ENCODE measurements at places on chromosomes 5 and 9.

DNA sequence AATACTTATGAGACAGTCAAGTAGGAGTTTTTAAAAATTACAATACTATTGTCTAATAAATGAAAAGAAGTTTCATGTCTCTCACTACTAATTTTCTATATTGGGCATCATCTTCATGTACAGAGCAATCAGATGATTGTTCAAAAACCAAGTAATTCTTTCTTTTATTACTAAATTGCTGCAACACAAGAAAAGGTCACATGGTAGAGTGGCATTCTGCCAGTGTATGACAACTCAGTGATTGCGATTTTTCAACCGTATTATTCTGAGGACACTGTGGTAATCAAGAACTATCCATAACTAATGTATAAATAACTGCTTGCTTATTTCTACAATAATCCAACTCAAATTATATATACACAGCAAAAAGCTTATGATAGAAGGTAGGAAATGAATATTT, 96.7 kb upstream of the GRHPR start:
- peak; percentile 39 for DNase-seq

DNA sequence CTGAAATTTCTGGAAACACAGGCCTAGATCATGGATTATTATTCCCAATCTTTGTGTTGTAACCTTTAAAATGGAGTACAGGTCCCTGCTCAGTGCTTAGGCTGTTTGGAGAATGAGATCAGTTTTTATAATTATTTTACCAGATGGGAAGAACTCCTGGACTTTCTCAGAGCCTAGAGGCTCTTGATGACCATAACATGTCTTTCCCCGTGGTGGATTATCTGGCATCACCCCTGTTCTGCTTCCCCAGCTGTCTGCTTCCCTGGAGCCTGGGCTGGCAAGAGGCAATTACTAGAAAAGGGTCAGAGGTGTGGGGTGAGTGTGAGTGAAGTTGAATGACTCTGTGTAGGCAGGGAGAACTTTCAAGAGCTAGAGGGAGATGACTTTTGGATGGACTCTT, 143.0 kb downstream of the CARTPT start:
- no peak for DNase-seq

- no peak for DNase-seq
Measured at GRCh38 chr5:67350618-67351201, 154.1 kb upstream of the CD180 start.

GRCh38 chr9:86794391-86795046, 152.8 kb downstream of the GAS1 start:
- no peak for DNase-seq

- DNase-seq = peak; percentile 40
Measured at GRCh38 chr5:125486634-125487033, 740.2 kb upstream of the ZNF608 start.

GRCh38 chr9:137380606-137381005, 42.4 kb downstream of the EXD3 start:
- DNase-seq = no peak

- peak; percentile 80 for DNase-seq
Measured at GRCh38 chr5:75335952-75336614, 937 bp upstream of the HMGCR start.

- peak; percentile 72 for DNase-seq
Measured at GRCh38 chr9:84856181-84856632, 186.7 kb downstream of the NTRK2 start.
